ENCODE measurements at places on chromosomes 13 and 19.
A peak's percentile ranks its signal among the peaks of the same experiment; 100 is the strongest.

DNA sequence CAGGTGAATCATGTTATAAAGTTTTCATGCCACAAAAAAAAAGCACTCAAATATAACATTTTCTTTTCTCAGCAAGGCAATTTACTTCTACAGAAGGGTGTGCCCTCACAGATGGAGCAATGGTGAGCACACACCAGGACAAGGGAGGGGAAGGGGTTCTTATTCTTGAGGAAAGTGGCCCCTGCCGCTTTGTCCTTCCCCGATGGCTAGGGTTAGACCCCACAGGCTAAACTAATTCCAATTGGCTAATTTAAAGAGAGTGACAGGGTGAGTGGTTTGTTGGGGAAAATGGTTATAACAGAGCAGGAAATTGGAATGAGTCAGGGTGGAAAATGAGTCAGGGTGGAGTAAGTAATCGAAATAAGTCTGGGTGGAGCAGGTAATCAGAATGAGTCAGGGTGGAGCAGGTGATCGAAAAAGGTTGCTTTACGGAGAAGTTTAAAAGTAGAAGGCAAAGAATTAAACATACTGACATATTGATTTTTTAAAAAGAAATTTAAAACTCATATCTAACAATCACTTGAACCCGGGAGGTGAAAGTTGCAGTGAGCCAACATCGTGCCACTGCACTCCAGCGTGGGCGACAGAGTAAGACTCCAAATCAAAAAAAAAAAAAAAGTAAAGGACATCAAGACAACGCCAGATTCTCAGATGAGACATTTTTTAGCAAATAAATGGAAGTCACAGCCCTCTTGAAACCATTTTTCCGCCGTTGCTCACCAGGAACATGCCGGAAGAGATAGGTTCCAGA, 813 bp downstream of the ZNF562 start:
- DNase-seq = peak; percentile 16

- DNase-seq = no peak
These were observed 135.3 kb upstream of the MIR17HG start for GRCh38 chr13:91212231-91212630.

DNA sequence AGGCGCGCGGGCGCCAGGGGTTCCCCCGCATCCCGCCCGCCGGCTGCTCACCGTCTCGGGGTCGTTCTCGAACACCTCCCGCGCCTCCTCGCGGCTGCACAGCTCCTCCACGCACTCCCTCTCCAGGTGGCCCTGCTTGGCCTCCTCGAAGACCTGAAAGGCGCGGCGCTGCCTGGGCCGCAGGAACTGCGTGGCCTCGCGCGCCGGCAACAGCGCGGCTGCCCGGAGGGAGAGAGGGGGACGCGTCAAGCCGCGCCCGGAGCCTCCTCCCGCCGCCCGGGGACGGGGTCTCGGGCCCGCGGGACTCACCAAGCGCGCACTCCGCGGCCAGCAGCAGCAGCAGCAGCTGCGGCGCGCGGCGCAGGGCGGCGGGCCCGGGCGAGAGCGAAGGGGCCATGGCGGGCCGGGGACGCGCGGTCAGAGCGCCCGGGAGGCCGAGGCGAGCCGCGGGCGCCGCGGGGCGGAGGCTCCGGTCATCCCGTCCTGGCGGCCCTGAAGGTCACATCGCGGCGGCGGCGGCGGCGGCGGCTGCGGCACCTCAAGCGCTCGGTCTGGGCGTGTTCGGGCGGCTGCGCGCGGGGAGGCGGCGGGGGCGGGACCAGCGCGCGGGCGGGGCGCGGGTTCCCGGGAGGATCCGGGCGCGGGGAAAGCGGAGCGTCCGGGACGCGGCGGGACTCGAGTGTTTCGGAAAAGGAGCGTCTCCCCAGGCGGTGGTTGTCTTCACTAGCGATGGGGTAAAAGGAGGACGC, at the start of gene GAS6:
TSS of gene GAS6 (minus strand) at position 553 of the 749 bp plus-strand sequence. CDS start at position 397, 156 bp downstream.
- peak; percentile 60 for DNase-seq

- DNase-seq = peak; percentile 59
These were observed 11.0 kb downstream of the CYTH2 start for GRCh38 chr19:48480183-48480557.

- no peak for DNase-seq
These were observed 22.9 kb upstream of the IGSF23 start for GRCh38 chr19:44590245-44591059.

DNA sequence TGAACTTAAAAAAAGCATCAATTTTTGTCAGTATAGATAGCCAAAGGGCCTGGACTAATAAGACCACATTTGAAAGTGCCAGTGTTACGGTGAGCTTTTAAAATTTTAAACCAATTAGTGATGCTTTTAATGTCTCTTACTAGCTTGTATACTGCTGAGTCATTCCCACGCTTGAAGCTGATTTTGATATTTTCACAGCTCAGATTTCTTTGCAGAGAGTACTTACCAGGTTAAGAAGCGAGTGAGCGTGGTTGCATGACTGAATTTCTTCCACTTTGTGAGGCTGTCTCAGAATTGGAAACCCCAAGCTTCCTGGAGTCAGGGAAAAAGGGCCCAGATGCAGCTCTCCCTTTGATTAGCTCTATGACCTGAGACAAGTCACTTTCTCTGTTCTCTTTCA, 74.5 kb upstream of the NBEA start:
- DNase-seq = peak; percentile 80

- peak; percentile 19 for DNase-seq
These were observed 2.5 kb downstream of the KDM4B start for GRCh38 chr19:4971424-4971793.

DNA sequence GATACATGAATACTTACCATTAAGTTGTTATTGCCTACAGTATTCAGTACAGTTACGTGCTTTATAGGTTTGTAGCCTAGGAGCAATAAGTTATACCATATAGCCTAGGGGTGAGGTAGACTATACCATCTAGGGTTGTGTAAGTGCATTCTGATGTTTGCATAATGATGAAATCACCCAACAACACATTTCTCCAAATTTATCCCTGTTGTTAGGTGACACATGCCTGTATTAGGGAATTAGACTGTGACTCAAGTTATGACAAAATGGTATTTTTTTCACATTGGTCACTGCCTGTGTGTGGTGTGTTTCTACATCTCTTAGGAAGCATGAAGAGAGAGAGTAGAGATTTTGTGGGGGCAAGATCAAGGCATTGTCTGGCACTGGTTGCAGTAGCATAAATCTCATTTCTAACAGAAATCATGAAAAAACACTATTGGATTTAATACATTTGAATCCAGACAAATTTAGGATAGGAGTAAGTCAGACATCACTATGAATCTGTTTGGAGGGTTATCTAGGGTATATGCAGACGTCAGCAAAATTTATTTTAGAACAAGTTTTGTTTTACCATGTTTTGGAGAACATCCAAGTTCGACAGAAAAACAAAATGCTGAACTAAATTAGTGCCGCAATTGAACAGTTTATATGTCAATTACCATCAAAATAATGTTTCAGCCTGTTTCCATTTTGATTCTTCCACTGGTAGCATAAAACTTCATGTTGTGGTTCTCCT, 332.1 kb downstream of the LMO7 start:
- no peak for DNase-seq

- DNase-seq = no peak
These were observed at the start of gene PNMA8B for GRCh38 chr19:46495786-46496099. Gene PNMA8B (minus strand): TSS chr19:46495867. CDS start chr19:46495465, 402 bp downstream.

- no peak for DNase-seq
These were observed 15.4 kb downstream of the MED26 start for GRCh38 chr19:16612636-16613035.
